ENCODE measurements at places on chromosomes 6 and 20.

- no peak for DNase-seq
Observed at GRCh38 chr6:164640956-164641355, 668.4 kb downstream of the C6orf118 start.

GRCh38 chr20:58188527-58188926 is 39.9 kb downstream of the ANKRD60 start:
- no peak for DNase-seq

DNA sequence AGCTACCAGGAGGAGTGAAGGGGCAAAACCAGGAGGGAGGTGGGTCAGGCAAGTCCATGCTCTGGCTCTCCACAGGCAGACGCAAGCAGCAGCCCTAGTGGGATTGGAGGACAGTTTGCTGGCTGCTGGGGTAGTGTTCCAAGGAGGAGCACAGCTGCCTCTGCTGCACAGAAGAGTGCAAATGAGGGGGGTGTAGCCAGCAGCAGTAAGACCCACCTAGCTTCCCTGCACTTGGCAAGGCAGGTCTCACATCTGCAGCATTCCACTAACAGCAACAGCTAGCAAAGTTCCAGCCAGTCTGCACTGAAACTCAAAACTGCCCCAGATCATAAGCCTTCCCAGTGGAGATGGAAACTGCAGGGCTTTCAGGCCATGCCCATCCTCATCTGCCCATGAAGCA is 405.0 kb downstream of the UTRN start:
- DNase-seq = no peak

GRCh38 chr6:149079911-149080491 is 237.5 kb upstream of the TAB2 start:
- no peak for DNase-seq

GRCh38 chr6:2971420-2972218 is at the start of gene SERPINB6:
Gene SERPINB6, minus strand, starts transcription at chr6:2971567. Its CDS starts 12,235 bp downstream, at chr6:2959332.
- peak; percentile 46 for DNase-seq

GRCh38 chr6:14443629-14444268 is 326.2 kb downstream of the CD83 start:
- DNase-seq = no peak

DNA sequence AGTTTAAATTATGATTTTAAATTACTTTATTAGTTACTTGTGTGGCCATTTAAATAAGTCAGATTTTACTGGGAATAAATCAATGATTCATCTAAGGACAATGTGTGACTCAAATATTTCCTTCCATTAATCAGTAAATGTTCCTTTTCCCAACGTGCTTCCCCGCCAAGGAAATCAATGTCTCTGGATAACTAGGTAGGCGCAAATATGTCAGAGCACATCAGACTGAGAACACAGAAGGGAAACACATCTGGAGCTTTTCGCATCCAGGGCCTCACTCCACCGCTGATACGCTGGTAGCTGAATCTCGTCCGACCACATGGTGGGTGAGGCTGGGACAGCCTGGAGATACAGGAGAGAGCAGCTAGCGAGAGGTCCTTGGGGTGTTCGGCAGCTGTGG is 56.4 kb upstream of the RPS6KA2 start:
- DNase-seq = no peak

DNA sequence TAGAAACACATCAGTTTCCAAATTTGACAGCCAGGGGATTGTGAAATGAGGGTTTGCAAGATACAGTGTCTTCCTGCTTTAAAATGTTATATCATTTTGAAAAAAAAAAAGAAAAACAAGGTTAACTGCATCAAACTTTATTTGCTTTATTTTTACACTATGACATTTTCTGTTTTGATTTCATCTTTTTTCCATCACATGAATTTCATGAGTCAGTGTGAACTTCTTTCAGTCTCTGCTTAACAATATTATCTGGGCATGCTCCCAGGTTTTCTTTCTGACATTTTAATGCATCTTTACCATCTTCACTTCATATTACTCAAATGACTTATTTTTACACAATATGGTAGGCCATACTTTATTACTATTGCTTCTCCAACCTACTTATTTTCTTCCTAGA is 1.9 kb downstream of the NCOA7 start:
- no peak for DNase-seq
